IMR-90 (cell line): ENCODE measurements at places on chromosomes 6 and 20.

GRCh38 chr6:161300823-161301222 lies 27.0 kb upstream of the AGPAT4 start:
- DNase-seq: no peak

DNA sequence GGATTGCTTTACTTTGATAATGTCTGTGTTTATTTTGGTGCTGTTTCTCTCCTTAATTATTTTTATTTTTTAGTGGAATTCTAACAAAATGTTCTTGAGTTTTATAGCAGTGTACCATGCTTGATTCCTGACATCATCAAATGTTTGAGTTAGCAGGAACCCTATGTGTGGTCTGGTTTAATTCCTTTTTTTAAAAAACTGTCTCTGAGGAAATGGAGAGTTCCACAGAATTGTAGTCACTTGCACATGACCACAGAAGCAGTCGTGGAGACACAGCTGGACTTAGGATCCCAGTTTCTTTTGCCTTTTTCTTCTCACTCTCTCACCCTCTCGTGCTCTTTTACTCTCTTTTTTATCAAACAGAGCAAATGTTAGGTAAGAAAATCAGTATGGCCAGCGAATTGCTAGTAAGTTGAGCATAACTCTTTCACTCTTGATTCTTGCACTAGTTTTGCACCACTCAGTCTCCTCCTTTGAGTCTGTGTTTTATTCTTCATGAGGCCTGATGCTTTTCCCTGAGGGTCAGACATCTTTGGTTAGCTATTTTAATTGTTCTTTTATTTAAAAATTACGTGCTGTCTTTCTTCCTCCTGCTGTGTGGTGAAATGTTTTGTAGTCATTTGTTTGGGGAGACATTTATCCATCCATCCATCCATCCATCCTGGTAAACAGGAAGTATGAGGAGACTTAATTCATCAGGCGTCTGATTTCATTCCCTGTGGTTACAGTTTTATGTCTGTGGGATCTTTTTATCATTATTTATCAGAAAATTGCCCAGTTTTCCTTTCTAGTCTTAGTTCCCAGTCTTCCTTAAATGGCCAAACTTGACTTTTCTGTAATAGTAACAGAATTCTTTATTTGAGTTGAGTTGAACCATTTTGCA lies 83.0 kb downstream of the SCAF8 start:
- DNase-seq: peak; percentile 61

- DNase-seq: no peak
These were observed 44.7 kb downstream of the DEK start for GRCh38 chr6:18219591-18219990.

GRCh38 chr6:88616380-88616779 lies 347.0 kb downstream of the RNGTT start:
- no peak for DNase-seq

DNA sequence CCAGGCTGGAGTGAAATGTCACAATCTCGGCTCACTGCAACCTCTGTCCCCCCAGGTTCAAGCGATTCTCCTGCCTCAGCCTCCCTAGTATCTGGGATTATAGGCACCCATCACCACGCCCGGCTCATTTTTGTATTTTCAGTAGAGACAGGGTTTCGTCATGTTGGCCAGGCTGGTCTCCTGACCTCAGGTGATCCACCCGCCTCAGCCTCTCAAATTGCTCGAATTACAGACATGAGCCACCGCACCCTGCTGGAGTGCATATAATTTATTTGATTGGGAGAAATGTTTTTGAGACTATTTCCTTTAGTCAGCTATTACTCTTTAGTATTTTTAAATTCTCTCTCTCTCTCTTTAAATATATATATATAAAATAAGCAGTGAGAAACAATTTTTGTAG lies 29.8 kb downstream of the FAM83B start:
- DNase-seq: no peak

- no peak for DNase-seq
These were observed 162.8 kb downstream of the TBXT start for GRCh38 chr6:166004876-166005275.

- no peak for DNase-seq
These were observed 185.1 kb upstream of the RAB32 start for GRCh38 chr6:146358431-146359046.

- DNase-seq: peak; percentile 10
These were observed 3.2 kb upstream of the KIAA0408 start for GRCh38 chr6:127462376-127462775.

DNA sequence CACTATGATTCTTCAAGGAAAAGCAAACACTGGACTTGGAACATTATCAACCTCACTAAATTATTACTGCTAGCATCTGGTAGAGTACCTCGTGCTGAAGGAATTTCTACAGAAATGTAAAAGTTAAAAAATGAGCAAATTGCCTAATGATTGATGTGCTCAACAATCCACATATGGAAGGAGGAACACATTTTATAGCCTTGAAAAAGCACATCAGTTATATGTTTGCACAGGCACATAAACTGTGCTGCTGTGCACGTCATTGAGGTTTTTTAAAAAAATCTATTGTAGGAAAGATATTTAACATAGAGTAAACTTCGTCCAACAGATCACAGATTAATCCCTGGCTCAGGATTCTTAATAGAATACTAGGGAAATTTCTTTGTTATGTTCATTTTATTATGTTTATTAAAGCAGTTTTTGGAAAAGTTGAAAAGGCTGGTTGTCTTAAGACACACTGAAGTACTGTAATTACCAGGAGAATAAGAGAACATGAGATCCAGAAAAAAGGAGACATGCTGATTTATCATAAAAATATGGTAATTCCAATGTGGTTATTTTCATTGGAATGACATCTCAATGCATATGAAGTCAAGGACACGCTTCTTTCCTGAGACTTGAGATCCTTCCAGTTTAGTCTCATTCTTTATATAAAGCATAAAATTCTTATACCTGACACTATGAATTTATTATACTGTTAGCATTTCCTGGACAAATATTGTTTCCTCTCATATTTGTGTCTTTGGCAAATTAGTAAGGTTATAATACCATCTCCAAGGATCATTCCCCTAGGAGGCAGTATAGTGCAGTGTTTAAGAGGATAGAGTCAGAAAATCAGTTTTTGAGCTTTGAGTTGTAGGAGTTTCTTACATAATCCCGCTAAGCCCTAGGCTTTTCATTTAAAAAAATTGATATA lies 511.1 kb downstream of the TENT5A start:
- peak; percentile 49 for DNase-seq

GRCh38 chr6:131966443-131966842 lies 15.3 kb upstream of the CCN2 start:
- peak; percentile 28 for DNase-seq

DNA sequence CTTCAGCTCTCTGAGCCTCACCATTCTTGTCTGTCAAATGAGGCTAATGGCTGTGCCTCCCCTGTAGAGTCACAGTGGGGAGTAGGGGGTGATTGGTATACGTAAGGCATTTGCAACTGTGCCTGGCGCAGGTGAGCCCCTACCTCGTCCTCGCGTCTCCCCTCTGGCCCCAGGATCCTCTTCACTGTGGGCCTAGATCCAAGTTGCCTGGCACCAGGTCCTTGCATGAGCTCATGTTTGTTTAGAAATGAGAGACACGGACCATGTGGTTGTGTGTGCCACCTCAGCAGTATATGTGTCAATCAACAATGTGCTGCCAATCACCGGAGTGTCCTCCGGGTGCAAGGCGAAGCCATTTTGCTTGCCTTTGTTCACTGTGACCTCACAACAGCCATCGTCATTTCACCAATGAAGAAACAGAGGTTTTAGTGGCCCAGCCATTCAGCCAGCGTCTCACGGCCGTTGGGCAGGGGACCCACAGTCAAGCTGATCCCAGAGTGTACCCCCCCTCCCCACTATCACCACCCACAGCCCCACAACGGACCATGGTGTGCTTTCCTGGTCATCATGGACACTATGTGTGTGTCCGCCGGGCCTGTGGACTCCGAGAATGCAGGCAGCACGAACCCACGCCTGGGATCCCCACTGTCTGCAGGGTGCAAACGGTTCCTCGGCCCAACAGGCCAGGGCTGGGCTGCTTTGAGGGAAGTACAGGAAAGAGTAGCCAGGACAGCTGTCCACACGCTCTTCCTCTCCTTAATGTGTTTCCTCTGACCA lies 35.9 kb upstream of the STX16 start:
- DNase-seq: no peak

DNA sequence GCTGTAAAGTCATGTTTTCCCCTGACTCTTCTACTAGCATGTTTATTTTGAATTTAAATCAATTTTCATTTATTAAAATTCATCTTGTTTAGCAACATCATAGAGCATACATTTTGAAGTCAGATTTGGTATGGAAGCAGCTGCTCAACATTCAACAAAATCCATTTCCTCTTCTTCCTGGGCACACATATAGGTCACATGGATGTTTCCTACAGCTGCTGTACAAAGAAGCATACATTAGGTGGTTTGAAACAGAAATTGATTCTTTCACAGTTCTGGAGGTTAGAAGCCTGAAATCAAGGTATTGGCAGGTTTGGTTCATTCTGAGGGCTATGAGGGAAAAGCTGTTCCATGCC lies 495.2 kb downstream of the RFPL4B start:
- no peak for DNase-seq
